T-helper 2 cell (primary cell): ENCODE measurements at places on chromosomes 11 and 22.

- DNase-seq = no peak
These were observed 39.0 kb downstream of the CTNND1 start for GRCh38 chr11:57800444-57801182.

DNA sequence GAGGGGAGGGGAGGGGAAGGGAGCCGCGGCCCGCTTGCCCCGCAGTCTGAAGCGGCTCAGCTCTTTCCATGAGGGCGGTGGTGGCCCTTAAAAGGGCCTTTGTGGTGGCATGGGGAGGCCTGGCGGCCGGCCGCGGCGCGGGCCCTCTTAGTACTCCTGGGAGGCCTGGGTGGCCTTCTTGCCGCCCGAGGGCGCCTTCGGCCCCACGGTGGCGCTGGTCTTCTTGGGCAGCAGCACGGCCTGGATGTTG lies 6.9 kb downstream of the DPAGT1 start:
- no peak for DNase-seq

GRCh38 chr11:127818625-127819024 lies 768.7 kb downstream of the ETS1 start:
- no peak for DNase-seq

- DNase-seq = no peak
These were observed 12.6 kb downstream of the GRAMD4 start for GRCh38 chr22:46632646-46633249.

- peak; percentile 24 for DNase-seq
These were observed 577 bp downstream of the MRPL17 start for GRCh38 chr11:6682591-6682935.

- no peak for DNase-seq
These were observed 7.1 kb upstream of the TAB1 start for GRCh38 chr22:39392341-39392948.
